D341Med (cell line): ENCODE measurements at places on chromosomes 6 and 20.

DNA sequence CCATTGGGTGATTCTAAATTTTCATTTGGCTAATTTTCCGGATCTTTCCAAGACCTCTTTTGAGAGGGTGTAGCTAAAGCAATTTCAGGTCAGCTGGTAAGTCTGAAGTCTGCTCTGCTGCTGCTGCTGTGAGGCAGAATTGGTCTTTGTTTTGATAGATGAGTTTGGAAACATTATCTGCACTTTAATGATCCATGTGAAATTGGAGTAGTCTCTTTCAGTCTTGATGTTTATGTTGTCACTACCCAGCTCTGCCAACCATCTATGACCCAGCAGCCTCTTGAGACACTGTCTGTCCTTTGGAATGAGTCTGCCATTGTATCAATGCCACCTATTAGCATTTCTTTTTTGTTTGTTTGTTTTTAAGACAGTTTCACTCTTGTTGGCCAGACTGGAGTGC, 44.1 kb downstream of the TXNDC5 start:
- no peak for DNase-seq

- DNase-seq = no peak
Measured at GRCh38 chr6:116180375-116180774, 54.4 kb upstream of the COL10A1 start.

DNA sequence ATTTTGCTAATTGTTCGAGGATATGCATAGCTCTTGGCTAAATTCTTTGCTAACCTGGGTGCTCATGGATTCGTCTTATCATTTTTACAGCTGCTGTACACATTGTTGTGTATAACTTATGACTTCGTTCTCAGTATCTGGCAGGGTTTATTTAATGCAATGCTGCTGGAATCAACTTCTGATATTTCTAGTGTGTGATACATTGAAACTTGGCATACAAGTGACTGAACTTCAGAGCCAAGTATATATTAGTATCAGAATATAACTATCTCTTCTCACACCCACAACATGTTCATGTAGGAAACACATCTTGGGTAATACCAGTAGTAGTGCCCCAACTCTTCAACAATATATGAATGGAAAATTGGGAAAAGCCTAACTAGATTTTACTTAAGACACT, 764.2 kb downstream of the TENT5A start:
- DNase-seq = no peak

- no peak for DNase-seq
Measured at GRCh38 chr20:4546342-4546741, 175.4 kb upstream of the PRND start.

DNA sequence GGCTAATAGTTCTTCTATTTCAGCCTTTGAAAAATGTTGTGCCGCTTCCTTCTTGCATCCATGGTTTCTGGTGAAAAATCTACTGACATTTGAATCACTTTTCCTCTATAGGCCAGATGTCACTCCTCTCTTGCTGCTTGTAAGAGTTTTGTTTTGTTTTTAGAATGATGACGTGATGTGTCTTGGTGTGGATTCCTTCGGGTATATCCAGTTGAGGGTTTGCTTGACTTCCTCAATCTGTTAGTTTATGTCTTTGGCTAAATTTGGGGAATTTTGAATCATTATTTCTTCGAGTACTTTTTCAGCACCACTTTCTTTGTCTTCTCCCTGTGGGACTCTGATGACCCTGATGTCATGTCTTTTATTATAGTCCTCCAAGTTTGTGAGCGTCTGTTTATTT, 175.5 kb downstream of the MYLK4 start:
- DNase-seq = no peak

DNA sequence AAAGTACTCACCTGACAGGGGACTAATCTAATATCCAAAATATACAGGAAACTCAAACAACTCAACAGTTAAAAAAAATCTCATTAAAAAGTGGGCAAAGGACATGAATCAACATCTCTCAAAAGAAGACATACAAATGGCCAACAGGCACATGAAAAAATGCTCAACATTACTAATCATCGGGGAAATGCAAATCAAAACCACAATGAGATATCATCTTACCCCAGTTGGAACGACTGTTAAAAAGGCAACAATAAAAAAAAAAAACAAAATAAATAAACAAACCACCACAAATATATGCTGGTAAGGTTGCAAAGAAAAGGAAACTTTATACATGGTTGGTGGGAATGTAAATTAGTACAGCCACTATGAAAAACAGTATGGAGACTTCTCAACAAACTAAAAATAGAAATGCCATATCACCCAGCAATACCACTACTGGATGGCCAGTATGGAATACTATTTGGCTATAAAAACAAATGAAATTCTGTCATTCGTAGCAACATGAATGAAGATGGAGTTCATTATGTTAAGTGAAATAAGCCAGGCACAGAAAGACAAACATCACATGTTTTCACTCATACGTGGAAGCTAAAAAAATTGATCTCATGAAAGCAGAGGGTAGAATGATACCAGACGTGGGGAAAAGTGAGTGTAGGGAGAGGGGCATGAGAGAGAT, 6.6 kb downstream of the SIRPB2 start:
- no peak for DNase-seq

DNA sequence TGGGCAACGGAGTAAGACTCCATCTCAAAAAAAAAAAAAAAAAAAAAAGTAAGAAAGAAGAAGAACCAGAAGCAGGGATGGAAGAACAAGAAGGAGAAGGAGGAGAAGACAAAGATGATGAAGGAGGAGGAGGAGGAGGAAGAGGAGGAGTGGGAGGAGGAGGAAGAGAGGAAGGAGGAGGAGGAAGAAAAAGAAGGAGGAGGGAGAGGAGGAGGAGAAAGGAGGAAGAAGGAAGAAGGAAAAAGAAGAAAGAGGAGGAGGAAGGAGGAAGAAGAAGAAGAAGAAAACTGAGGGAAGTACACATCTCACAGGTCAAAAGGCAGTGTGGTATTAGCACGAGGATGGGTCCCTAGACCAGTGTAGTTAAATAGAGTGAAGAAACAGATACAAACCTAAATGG, 65.1 kb upstream of the SCAF8 start:
- no peak for DNase-seq

DNA sequence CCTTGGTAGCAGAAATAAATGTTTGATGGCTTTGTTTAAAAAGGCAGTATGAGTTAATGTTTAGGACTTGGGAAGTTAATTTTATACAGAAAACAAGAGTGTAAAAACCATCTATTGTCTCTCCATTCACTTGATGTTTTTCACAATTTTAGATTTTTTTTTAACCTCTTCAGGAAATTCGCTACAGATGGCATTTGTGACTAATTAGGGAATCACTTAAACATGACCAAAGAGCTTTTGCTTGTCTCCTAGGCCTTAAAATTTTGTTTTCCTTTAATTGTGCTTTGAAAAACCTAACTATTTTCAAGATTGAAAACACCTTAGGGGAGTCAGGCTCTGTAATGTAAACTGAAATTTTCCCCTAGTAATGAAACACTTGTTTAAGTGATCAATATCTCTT, 17.3 kb downstream of the TULP4 start:
- no peak for DNase-seq
